ENCODE measurements at places on chromosomes 13 and 19. TPM values are rescaled to one million over a fixed set of nuclear protein-coding genes. Genes with fewer than 3 reads are reported as not detected.

Gene LILRA1
- not detected for total RNA-seq

Gene WDR87
- not detected for total RNA-seq

- H3K36me3 ChIP-seq: no peaks in the 10 kb centered on the region
- H3K27me3 ChIP-seq: peaks cover 99% of the 10 kb centered on the region
- DNase-seq: no peak
- H3K4me3 ChIP-seq: no peak overlapping the region
- no peaks in the 10 kb centered on the region for H3K4me1 ChIP-seq
- H3K27ac ChIP-seq: no peak overlapping the region
Observed at GRCh38 chr13:108527844-108528243, 101.6 kb upstream of the MYO16 start.

DNA sequence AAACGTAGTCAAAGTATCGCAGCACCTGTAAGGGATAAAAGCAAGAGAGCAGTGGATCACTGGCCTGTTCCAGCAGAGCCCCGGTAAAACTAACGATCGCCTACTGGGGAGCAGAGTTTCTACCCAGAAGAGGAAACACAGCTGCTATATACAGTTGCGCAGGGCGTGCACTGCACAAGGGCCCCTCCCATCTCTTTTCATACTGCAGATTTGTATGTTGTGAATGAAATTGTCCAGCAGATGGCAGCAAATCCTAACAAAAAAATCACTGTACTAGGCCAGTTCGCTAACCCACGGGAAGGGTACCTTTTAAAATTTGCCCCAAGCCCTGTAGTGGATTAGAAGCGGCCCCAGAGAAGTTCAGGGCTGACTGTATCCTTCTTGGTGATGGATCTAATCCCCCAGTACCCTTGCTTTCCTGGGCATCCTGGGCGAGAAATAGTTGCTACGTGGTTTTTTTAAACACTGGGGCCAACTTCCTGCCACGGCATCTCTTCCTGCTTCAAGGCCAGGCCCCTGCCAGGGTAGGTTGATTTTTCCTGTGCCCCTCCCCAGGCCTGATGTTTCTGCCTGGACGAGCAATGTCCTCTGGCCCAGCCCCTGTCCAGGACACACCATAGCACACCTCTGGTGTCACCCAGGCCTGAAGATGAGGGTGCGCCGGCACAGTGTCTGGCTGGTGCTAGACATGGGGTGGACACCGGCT is 127.0 kb downstream of the IER2 start:
- DNase-seq: peak; percentile 86
- H3K27ac ChIP-seq: no peak overlapping the region
- H3K27me3 ChIP-seq: no peaks in the 10 kb centered on the region
- no peaks in the 10 kb centered on the region for H3K36me3 ChIP-seq
- no peak overlapping the region for H3K4me3 ChIP-seq
- no peaks in the 10 kb centered on the region for H3K4me1 ChIP-seq

- H3K4me1 ChIP-seq: peaks cover 14% of the 10 kb centered on the region
- H3K4me3 ChIP-seq: no peak overlapping the region
- no peak overlapping the region for H3K27ac ChIP-seq
- no peak for DNase-seq
Observed at GRCh38 chr19:50826492-50827240, 3.1 kb upstream of the KLK1 start.
